Cerebellar nuclear complex (tissue), 1 donor: ENCODE measurements at places on chromosomes 7 and 10.

GRCh38 chr7:101216001-101216859, 1.2 kb downstream of the PLOD3 start:
- no peak for DNase-seq

- DNase-seq: no peak
These were observed 805 bp downstream of the MSRB2 start for GRCh38 chr10:23095966-23096801.

GRCh38 chr10:31580646-31581045, 261.6 kb downstream of the ZEB1 start:
- DNase-seq: no peak

- no peak for DNase-seq
These were observed 112.8 kb upstream of the PDCD4 start for GRCh38 chr10:110758898-110759297.
